ENCODE measurements at places on chromosomes 13 and 19.

- no peak for DNase-seq
These were observed 54.6 kb upstream of the URI1 start for GRCh38 chr19:29887442-29887855.

- DNase-seq: no peak
These were observed 18.2 kb downstream of the CEBPG start for GRCh38 chr19:33391631-33392249.

- DNase-seq: no peak
These were observed 326.0 kb downstream of the GPC6 start for GRCh38 chr13:93552596-93552995.

DNA sequence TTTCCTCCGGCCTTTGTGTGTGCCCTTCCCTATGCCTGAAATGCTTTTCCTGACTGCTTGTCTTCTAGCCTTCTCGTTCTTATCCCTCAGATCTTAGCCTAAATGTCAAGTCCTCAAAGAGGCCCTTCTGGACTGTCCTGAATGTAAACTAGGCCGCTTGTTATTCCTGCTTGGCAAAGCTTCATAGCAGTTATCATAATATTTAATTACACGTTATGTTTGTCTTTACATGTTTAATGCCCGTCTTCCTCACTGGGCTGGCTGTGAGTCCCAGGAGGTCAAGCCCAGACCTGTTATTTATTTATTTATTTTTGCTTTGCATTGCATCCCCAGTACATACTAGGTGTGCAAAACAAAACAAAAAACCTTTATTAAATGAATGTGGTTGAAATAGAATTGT is 62.7 kb downstream of the SIPA1L3 start:
- DNase-seq: no peak

DNA sequence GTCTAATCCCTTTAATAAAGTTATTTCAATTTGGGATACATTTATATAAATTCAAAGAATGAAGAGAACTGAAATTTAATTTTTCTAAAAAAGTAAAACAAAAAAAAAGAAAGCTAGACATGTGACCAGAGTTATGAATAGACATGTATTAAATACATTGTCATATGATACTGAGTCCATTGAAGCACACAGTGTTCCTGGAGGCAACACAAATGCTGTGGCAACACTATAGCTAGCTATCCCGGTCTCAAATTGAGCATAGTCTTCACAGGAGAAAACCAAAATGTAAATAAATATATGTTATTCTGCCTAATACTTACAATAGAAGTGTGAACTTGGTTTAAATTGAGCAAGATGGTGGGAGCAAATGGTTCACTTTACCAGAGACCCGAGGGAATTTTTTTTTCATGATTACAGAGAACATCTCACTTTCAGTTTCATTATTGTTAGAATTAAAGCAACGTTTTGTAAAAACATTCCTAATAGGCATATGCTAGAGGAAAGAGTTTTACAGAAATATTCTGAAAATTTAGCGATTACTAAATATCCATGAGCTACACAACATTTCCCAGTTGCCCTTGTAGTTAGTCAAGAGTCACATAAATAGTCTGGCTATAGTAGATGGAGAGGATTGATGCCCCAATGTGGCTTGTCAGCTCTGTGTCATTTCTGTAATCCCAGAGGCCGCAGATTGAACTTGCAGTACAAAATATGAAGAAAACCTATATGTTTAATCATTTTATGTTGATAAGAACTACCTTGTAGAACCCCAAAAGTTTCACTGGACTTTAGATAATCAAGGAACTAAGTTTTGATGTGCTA is 775.7 kb upstream of the SPRY2 start:
- no peak for DNase-seq

DNA sequence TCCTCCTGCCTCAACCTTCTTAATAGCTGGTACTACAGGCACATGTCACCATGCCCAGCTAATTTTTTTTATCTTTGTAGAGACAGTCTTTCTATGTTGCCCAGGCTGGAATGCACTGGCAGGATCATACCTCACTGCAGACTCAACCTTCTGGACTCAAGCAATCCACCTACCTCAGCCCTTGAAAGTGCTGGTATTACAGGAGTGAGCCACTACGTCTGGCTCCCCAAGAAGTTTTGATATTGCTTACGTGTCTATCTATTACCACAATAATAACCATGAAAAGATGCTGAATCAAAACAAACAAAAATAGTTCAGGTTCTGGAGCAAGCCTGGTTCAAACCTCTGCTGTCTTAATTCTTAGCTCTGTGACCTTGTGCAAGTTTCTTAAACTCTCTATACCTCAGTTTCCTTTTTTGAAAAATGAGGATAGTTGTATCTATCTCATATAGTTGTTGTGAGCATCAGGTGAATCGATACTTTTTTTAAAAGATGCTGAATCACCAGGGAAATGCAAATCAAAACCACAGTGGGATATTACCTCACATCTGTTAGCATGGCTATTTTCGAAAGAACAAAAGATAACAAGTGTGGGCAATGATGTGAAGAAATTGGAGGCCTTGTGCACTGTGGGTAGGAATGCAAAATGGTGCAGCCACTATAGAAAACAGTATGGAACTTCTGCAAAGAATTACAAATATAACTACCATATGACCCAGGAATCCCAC is 19.0 kb upstream of the LEUTX start:
- DNase-seq: no peak

DNA sequence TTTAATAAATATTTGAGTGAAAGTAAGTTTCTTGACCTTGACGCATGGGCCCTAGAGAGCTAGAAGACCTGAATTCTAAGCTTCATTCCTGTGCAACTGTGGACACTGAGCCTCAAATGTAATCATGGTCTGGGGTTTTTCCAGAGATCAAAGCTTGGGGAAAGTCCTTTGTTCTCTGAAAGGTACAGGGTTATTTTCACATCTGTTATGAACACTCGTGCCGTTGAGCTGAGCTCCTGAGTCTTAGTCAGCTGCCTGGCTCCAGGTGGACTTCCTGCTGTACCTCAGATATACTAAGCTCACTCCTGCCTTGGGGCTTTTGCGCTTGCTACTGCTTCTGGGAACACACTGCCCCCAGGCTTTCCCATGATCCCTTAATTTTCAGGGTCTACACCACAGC is 7.5 kb upstream of the ZBTB32 start:
- no peak for DNase-seq

DNA sequence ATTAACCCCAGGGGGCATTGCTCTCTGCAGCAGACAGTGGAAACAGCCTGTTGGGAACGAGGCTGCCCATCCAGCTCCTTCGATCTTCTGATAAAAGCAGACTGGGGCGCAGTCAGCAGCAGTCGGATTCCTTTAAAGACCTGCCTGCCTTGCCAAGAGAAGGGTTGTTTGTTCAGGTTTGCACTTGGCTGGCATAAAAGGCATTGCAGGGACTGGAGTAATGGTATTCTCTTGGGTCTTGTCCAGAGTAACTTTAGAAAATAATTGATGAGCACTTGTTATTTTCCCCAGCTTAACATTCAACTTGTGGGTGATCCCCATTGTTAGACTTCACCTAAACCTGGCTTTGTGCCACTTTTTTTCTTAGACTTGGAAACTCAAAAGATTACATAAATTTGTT is 67.3 kb upstream of the SLC10A2 start:
- DNase-seq: no peak

GRCh38 chr13:21531455-21531854 is 72.4 kb upstream of the ZDHHC20 start:
- DNase-seq: no peak

DNA sequence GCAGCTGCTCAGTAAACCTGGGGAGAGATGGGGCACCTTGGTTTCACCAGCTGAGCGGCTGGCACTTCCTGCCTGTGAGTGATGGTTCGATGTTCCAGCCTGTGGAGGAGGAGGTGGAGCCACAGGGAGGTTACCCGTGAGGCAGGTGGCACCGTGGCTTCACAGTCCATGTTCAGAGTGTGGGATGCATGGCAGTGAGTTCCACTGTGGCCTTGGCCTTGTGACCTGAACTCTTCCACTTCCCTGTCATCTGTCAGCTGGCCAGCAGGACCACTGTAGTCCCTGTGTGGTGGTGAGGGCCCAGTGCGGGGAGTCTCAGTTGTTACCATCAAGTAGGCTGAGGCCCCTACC is 16.9 kb downstream of the SMARCA4 start:
- no peak for DNase-seq

DNA sequence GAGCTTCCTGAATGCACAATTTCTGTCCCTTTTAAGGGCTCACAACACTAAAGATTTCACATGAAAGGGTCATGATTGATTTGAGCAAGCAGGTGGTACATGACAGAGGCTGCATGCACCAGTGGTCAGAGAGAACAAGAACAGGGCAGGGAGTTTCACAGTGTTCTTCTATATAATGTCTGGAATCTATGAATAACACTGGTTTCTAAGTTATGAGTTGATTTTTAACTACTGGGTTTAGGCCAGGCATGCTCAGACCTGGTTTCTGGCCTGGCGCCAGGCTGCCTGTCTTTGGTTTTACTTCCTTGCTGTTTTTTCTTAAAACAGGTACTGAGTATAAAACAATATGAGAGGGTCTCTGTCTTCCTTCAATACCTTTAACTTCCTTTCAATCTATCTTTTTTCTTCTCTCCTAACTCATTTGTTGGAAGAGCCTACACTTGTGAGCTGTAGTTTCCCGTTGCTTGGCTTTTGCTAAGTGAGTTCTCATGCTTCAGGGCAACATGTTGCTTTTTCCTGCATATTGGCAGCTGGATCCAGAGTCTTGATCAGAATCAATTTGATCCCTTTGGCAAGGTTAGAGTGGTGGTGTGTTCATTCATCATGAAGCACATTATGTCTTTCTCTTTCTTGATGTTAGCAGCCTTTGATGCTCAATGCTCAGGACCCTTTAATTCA is 38.5 kb upstream of the FGF14 start:
- DNase-seq: no peak

DNA sequence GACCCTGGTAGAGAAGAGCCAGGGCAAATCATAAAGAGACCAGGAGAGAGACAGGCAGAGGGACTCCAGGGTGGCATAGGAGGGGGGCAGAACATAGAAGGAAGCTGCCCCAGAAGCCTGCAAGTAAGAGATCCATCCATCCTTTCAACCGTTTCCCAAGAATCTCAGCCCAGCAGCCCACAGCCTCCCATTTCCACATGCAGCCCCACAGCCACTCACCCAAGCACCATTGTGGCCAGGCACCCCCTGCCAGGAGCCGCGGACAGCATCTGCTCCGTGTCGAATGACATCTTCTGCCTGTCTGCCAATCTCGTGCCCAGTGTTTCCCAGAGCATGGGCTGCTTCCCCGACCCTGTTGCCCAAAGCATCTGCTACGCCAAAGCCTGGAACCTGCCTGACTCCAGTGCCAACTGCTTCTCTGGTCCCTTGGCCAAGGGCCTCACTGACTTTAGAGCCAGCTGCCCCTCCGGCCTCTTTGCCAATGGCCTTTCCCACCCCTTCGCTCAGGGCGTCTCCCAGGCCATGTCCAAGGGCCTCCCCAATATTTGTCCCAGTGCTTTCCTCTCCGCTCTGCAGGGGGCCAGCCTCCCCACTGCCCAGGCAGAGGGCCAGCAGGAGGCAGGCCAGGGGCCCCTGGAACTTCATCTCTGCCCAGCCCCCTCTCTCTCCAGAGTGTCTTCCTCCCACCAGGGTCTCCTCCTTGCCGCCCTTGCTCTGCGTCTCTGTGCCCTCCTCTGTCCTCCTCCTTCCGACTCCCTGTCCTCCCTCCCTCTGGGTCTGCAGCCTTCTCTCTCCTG is 420 bp downstream of the DMKN start:
- no peak for DNase-seq

DNA sequence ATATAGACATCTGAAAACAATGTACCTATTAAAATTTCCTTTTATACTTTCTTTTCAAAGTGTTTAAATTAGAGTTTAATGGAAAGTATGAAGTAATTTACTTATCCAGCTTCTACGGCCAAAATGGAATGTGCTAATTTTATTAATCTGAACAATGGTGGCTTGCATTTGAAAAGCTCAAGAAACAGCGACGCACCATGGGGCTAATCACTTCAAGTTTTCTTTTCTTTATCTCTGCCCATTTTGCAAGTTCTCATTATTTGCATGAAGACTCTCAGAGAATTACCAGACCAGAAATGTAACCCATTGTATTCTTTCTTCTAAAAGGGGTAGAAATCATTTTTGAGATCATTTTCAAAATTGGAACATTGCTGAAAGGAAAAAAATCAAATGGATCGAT is 204.0 kb upstream of the STARD13 start:
- no peak for DNase-seq

DNA sequence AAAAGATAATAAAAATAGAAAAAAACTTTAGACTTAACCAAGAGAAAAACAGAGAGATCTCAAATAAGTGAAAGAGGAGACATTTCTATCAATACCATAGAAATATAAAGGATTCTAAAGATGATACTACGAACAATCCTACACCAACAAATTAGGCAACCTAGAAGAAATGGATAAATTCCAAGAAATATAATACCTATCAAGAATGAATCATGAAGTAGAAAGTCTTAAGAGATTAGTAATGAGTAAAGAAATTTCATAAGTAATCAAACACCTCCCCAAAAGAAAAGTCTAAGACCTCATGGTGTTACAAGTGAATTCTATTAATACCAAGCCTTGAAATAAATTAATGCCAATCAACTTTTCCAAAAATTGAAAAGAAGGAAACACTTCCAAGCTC is 1584.5 kb upstream of the MIR17HG start:
- no peak for DNase-seq

Data from stimulated activated CD8-positive, alpha-beta memory T cell treated with anti-CD3 and anti-CD28 coated beads, Interleukin-15, amount 100 ng/mL, for 24 hours (primary cell).